ENCODE measurements at places on chromosomes 7 and 10.

GRCh38 chr10:21078410-21079329, 181.6 kb upstream of the NEBL start:
- peak; percentile 53 for DNase-seq

- DNase-seq, result no peak
Observed at GRCh38 chr7:29839302-29839701, 33.0 kb downstream of the WIPF3 start.

DNA sequence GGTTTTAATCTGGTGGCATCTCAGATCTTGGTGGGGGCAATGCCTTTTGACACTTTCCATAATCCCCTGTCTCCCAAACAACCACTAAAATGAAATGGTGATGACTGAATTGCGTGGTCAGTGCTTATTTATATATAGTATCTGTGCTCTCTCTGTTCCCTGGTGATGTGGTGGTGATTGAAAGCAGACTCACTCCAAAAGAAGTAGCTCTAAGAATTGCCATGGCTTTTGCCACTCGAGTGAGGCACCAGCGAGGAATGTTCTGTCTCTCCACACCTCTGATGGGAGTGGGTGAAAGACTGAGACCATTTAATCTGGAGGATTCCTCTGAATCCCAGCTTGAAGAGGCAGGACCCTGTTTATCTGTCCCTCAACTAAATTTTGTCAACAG, 2.8 kb downstream of the DUSP5 start:
- DNase-seq, result no peak

- DNase-seq, result no peak
Observed at GRCh38 chr10:43252783-43253341, 14.0 kb downstream of the RASGEF1A start.

GRCh38 chr7:116713918-116714317, 41.9 kb downstream of the MET start:
- no peak for DNase-seq

DNA sequence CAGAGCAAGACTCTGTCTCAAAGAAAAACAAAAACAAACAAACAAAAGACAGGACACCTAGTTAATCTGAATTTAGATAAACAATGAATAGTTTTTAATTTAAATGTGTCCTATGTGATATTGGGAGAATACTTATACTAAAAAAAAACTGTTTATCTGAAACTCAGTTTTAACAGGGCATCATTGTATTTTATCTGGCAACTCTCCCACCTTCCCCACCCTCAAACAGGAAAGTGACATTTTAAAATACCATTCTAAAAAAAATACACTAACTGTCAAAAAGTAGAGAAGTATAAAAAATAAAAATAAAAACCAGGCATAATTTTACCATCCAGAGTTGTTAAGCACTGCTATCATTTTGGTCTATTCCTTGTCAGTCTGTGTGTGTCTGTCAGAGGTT, 119.0 kb downstream of the RTKN2 start:
- DNase-seq, result no peak

DNA sequence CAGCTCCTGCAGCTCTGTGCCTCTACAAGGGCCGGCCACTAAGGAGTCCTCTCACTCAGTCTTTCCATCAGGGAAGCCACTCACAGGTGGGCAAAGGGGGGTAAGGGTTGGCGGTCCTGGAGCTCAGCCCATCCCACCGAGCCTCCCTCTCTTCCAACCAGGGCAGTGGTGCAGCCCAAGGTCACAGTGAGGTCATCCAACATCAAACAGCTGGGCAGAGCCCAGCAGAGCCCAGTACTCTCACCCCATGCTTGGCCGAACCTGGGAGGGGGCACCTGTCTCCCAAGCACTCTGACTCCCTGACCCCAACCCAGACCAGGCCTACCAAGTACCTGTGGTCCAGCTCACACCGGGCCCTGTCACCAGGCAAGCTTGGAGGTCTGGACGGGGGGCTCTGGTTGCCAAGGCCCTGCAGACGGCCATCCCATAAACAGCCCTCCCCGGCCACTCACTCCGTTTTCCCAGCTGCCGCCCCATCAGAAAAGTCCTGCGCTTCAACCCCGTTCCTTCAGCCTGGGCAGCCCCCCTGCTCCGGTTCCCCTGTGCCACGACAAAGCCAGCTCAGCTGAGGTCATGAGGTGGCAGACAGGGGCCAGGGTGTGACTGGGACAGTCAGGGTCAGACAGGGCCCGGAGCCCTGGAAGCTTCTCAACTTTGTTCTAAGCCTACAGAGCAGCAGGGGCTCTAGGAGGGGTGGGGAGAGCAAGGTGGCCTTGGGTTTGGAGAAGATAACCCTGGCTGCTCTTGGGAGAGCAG, 27.5 kb downstream of the PDGFA start:
- no peak for DNase-seq

DNA sequence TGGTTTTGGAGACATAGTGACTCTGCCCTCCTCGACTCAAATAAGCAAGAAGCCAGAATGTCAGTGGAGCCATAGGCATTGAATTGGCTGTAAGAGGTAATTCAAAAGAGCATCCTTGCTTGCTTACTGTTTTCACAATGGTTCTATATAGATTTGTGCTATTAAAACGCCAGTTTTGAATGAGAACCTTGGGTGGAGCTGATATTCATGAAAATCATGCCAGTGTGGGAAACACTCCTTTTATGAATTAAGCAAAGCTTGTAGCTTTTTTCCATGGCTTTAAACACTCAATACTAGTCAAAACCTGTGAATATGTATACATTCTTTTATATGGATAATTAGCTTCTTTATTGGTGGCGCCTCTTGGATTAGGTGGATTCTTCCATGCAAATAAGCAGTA, 252.5 kb downstream of the SLC25A13 start:
- DNase-seq, result no peak

DNA sequence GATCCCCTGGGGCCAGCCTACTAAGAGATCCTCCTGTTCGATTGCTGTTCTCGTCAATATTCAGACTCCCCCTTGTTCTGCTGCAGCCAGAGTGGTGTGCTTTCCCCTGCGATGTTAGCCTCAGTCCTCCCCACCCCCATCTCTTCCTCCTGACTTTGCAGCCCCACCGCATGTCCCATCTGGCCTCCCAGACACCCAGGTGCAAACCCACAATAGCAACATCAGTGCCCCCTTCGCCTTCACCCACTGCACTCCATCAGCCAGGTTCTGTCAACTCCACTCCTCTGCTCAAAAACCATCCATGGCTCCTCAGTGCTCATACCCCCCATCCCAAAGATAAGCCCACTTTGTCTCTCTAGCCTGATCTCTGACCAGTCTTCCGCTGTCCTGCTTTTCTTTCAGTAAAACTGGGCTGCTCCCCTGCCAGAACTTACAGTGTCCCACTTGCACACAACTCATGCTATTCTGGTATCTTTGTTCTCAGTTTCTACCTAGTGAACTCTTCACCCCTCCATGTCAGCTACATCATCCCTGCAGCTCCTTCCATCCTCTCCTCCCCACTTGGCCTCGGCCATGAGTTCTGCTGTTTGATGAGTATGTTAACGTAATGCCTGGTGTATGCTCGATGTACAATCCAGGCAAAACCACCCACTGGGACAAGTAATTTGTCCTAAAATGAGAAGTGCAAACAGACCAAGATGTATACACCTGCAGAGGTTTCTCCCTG, 26.6 kb downstream of the COL13A1 start:
- no peak for DNase-seq
